ENCODE measurements at places on chromosomes 6 and 20.

- no peak for DNase-seq
These were observed 50.8 kb downstream of the RPF2 start for GRCh38 chr6:111032484-111033140.

- no peak for DNase-seq
These were observed 148.3 kb downstream of the SMOC2 start for GRCh38 chr6:168589275-168589674.

DNA sequence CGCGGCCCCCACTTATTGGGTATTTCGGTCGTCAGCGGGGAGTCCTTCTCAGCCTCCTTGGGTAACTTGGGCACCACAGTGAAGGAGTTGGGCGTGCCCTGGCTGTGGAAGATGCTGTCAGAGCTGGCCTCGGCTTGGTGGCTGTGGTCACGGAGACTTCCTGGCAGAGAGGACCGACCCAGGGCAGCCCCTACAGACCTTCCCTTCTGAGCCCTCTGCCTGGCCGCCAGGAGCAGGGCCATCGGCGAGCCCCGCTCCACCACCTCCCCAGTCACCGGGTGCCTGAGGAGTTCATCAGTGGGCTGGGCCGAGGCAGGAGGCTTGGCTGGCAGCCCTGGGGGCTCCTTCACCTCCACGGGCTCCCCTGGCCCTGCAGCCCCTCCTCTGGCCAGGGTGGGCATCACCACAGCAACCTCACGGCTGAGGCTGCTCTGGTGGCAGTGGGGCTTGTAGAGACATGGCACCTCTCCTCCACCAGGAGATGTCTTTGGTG, 37.2 kb downstream of the C6orf132 start:
- DNase-seq, result no peak

- no peak for DNase-seq
These were observed 250.4 kb downstream of the GMPR start for GRCh38 chr6:16488813-16489212.

DNA sequence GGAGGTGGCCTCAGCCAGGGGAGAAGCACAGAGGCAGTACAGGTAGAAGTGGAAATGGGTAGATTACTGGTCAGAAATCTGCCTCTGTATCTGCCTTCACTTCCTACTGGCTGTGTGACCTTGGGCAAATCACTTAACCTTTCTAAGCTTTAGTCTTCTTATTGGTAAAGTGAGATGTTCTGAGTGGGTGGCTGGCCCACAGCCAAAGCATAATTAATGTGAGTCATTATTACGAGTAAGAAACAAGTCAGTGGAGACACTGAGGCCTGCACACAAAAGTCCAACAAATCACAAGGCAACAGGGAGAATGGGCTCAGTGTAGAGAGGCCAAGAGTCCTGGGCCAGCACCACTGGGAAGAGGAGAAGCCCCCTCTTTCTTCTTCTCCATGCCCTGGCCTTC, 39.1 kb downstream of the NRN1 start:
- DNase-seq, result no peak

GRCh38 chr6:20313051-20313450, 88.6 kb upstream of the E2F3 start:
- no peak for DNase-seq

DNA sequence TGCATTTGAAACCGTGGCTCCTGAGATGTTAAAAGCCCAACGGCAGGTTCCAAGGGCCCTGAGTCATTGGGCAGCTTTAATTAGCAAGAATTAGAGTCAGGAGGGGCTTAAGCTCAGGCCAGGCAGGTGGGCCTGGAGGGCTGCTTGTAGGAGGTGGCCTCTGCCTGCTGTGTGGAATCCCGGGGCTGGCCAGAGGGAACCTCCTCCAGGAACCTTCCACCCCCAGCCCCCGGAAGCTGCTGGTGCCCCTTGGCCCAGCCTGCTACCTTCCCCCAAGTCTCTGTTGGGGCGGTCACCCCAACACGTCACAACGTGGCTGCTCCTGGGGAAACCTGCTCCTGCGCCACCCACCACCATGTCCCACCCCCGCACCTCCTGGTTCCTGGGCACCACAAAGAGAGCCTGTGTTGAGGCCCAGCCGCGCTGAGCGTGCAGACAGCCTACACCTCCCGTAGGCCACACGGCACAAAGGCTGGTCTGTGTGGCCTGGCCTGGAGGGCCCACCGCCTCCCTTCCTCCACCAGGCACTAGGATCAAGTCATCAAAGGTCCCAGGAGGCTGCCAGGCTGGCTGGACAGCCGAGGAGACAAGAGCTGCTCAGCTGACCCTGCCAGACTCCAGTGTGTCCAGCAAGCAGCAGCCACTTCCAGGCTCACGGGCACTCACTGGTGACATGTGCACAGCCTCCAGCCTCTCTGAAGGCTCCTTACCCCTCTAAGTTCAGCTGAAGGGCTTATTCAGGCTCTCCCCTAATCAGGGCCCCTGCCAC, 86.3 kb downstream of the SNX5 start:
- DNase-seq, result no peak

- peak; percentile 81 for DNase-seq
These were observed 32.8 kb downstream of the CD164 start for GRCh38 chr6:109349419-109349987.

DNA sequence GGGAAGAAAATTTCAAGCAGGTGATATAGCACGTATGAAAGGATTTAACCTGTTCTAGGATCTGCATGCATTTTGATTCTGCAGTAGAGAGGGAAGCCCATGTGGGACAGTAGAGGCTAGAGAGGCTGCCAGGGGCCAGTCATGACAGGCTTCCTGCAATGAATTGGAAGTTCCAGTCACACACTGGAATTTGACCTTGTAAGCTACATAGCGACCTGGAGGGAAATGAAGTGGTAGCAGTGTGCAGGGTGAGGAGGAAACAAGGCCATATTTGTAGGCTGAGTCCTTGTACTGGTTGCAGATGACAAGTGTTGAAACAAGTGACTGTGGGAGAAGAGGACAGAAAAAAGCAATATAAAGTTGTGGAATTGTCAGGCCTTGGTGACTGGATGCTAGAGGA, 58.6 kb upstream of the OLIG3 start:
- DNase-seq, result no peak

GRCh38 chr20:5776077-5776476, 25.9 kb downstream of the SHLD1 start:
- DNase-seq, result no peak

DNA sequence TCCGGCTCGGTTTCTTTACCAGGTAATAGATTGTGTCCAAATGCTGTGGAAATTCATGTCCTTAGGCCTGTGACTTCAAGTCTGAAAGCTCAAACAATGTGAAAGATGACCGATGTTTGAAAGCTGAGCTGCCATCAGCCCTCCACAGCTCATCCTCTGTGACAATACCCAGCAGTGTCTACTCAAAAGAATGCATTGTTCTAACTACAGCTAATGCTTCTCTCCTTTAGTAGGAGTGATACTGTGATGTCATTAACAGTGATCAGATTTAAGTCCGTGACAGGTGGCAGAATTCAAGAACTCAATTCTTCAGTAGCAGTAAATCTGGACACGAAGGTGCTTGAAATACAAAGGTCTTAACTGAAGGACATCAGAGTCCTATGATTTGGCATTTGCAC, 97.3 kb downstream of the RCAN2 start:
- DNase-seq, result no peak

GRCh38 chr6:8335381-8335780, 100.0 kb downstream of the SLC35B3 start:
- no peak for DNase-seq

DNA sequence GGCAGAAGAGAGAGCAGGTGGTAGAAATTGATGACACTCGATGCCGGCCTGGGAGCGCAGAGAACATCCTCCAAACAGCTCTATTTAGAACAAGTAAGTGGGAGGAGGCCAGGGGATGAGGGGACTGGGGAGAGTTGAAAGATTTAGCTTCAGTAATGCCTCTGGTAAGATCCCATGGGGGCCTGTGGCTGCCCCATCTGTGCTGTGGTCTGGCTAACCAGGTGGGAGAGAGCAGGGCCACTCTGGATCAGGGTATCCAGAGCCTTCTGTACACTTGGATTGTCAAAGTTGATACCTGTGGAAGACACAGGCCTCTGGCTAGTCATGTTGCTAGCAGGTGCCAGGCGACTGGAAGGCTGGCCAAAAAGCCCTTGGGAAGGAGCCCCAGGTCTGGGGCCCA, 27.6 kb downstream of the NCOA5 start:
- DNase-seq, result no peak

GRCh38 chr6:148760258-148760534, 13.4 kb downstream of the UST start:
- no peak for DNase-seq

- no peak for DNase-seq
These were observed 40.2 kb upstream of the TNFRSF21 start for GRCh38 chr6:47349931-47350330.

DNA sequence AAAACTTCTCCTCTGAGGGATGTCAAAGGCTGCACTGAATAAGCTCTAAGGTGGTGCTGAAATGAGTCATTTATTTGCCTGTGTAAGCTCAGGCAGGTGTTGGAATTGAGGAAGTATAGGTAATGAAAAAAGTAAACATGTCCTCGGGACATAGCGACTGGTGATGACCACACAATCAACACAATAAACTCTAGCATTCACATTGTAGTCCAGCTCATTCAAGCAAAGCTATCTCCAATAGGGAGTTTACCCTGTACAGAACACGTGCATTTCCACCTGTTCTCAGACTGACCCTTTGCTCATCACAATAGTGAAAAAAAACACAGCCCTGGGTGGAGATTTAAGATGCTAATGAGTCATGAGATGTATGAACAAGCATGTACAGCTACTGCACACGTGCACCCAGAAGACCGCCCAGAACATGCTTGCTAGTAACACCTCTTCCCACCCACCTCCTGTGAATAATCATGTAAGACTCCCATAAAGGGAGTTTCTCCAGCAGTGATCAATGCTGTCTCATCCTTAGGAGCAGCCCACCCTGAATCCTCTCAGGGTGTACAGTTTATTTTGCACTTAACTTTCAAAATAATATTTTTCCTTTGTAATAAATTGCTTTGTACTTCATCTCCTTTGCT, 33.0 kb upstream of the POU5F1 start:
- no peak for DNase-seq

DNA sequence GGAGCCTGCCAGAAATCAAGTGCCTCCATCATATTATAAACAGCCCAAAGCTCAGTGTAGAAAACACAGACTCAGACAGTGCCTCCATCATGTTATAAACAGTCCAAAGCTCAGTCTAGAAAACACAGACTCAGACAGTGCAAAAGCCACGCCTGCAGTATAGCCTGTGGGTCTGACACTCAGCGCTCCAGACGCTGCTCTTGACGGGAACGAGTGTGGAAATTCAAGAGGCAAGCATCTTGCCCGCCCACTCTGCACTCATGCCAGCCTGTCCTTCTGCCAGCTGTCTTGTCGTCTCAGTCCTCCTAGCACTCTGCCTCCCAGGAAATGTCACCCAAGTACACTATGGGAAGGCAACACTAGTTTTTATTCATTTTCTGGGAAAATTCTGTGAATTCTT, 274.2 kb upstream of the CDH4 start:
- DNase-seq, result no peak

DNA sequence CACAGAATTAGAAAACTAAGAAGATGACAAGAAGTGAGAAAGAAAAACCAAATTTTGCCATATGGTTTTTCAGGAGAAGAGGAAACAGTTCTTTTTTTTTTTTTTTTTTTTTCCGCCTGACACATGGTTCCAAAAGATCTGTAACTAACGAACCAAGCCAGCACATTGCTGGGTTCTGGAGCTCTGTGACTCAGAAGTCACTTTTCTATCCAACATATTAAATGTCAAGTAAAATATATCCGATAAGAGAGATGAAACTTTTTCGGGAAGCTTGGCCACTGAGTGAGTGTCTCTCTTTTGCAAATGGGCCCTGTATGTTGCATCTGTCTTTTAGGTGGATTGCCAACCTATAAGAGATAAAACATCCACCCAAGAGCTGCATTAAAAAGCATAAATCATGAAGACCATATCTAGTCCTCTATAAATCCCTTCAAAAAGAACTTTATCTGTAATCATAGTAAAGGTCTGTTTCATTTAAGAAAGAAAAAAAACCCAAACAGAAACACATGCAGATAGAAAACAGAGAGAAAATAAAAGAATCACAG, 4.6 kb downstream of the METTL24 start:
- DNase-seq, result no peak

- DNase-seq, result no peak
These were observed 20.9 kb downstream of the SLC9A8 start for GRCh38 chr20:49833483-49833882.

- no peak for DNase-seq
These were observed 63.4 kb downstream of the PRDM1 start for GRCh38 chr6:106149472-106150069.

DNA sequence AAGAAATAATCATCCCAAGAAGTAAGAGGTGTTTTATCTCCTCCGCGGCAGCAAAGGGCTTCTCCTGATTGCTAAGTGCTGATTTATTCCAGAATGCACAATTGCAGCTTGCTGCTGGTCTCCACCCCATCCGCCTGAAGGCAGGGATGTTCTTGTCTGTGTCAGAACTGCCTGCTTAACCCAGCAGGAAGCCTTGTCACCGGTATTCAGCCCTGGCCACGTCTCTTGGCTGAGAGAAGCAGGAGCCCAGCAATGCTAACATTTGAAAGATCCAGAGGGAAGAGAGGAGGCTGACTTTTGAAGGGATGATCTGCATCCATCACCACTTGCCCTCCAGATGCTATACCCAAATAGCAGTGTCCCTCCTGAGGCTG, 4.2 kb downstream of the SCML4 start:
- no peak for DNase-seq

GRCh38 chr6:148565930-148566663, 180.7 kb upstream of the UST start:
- DNase-seq, result peak; percentile 92

DNA sequence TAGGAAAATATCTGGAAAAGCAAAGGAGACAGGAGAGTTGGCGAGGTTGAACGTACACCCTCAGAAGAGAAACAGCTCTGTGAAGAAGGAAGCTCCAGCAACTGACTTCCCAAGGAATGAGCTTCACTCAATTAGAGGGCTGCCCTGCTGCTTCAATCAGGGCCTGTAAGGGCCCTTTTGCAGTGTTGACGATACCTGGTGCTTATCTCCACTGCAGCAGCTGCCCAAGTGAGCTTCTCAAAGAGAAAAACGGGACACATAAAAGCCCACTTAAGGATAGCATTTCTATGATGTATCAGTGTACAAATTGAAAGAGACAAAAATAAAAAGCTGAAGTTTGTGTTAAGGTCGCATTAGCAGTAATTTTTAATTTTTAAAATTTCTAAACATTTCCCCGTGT, 16.4 kb downstream of the SEC63 start:
- no peak for DNase-seq

GRCh38 chr6:107786709-107787588, 37.2 kb downstream of the SCML4 start:
- DNase-seq, result no peak

GRCh38 chr6:16849280-16849987, 88.2 kb upstream of the ATXN1 start:
- peak; percentile 34 for DNase-seq

GRCh38 chr6:25535632-25536225, 116.3 kb upstream of the SCGN start:
- no peak for DNase-seq
